Activated naive CD4-positive, alpha-beta T cell treated with Interleukin-2 at 50 U/mL for 16 hours (primary cell): ENCODE measurements at places on chromosomes 12 and 14.

GRCh38 chr12:107779077-107779831, 4.8 kb downstream of the ASCL4 start:
- no peak for DNase-seq

DNA sequence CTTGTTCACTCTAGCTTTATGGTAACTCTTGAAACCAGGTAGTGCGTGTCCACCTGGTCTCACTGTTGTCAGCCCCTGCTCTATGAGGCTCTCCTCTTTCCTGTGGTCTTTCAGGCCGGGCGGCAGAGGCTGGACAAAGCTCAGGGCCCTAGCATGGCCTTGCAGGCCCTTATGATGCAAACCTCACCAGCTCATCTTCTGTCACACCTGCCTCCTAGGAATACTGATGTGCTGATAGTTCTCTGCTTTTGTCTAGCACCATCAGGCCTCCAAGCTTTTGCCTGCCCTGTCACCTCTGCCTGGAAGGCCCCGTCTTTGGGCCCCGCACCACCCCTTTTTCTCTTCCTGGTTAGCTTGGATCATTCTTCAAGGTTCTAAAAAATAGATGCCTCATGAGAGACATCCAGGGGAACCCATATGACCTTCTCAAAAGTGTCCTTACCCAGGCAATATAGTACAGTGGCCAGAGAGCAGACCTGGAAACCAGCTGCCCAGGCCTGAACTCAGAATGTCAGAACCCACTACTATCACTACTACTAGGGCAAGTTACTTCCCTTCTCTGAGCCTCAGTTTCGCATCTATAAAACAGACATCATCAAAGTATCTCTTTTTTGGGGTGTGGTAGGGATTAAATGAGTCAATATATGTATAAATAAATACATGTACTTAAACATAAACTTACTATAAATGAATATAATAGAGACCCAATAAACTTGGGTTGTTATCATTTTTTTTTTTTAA, 91.7 kb downstream of the ZFP36L1 start:
- no peak for DNase-seq

DNA sequence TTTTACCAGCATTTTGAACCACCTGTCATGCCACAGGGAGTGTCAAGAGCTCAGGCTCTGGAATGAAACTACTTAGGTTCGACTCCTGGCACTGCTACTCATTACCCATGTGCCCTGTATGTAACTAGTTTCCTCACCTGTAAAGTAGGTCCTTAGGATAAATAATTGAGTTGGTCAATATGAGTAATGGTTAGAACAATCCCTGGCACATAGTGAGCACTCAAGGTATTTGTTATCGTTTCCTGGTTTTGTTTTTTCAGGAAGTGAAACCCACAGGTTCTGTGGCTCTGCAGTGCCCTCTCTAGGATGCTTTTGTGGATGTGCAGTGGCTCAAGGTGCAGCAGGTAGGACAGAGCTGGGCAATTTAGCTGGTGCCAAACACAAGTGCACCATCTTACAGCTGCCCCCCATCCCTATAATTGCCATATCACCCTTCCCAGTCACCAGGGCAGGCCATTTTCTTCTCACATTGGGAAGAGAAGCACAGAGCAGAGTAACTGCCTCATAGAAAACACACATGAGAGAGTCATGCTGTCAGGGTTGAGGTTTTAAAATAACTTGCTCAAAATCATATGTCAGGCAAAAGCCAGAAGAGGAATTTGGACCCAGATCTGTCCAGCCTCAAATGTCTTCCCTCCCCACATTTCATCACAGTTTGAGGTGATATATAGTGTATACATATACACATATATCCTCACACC, 297.5 kb downstream of the RPAP3 start:
- no peak for DNase-seq

DNA sequence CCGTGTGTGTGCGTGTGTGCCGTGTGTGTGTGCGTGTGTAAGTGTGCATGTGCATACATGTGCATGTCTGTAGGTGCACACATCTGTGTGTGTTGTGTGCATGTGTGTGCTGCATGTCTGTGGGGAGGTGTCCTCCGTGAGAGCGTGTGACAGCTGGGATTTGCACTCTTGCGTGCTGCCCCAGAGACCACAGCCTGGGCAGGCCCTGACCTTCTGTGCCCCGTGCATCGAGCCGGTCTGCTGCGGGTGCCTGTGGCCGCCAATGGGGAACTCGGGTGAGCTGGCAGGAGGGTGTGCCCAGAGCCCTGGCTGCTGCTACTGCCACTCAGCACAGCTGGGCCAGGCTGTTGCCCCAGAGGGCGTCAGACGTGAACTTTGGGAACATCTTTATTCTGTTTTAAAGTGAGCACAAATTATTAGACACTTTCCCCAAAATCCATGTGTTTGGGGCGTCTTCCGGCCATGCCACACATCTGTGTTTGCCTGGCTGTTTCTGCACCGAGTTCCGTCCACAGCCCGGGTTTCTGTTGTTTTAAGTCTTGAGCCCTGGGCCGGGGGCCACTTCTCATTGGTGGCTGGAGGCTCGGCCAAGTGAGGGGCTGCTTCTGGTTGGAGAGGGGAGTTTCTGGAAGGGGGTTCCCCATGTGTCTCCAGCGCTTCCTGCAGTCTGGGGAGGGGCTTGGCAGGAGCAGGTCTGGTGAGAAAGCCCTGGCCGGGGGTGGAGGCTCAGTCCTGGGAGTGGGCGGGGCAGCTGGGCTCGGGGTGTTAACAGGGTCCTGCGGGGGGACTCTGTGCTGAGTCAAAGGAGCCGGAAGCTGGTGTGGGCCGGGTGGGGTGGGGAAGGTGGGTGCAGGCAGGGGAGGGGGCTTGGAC, 7.6 kb downstream of the CEP170B start:
- no peak for DNase-seq

- no peak for DNase-seq
Measured at GRCh38 chr14:24694680-24695079, 60.7 kb upstream of the GZMB start.

- DNase-seq = no peak
Measured at GRCh38 chr12:2285462-2285861, 232.7 kb downstream of the CACNA1C start.

DNA sequence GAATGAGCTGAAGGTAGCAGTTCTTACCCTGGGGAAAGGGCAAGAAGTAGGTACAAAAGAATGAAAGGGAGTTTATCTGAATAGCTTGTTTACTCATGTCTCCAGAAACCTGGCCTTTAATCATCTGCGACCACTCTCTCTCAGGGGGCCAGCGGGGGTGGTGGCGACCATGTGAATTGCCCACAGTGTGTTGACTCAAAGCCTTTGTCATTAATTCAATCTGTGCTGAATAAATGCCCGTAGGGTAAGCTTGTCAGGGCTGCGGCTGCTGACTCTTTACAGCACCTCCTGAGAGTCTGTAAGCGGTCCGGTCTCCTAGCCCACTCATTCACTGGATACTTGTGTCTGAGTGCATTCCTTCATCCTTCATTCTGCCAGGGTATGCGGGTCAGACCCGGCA, 874.4 kb downstream of the SLC6A15 start:
- DNase-seq = no peak

DNA sequence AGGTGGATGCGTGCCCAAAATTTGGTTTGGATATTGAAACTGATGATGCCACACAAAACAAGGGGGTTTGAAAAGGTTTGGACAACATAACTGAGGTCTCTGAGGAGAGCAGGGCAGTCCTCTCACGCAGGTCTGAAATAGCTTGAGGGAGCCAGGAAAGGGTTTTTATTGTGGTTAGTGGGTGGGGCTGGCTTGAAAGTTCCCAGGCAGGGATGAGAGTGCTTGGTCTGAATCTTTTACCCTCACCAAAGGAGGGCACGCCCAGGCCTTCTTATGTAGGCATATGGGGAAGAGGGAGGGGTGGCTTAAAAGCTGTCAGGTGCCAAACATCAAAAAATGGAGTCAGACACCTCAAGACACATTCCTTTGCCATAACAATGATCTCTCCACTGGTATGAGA, 493.1 kb upstream of the CCDC196 start:
- DNase-seq = no peak

GRCh38 chr14:44962334-44963043, 499 bp downstream of the TOGARAM1 start:
- no peak for DNase-seq

GRCh38 chr12:123897221-123897620, 75.4 kb downstream of the CCDC92 start:
- DNase-seq = no peak

- DNase-seq = no peak
Measured at GRCh38 chr12:55797550-55797949, 20.0 kb downstream of the SARNP start.

DNA sequence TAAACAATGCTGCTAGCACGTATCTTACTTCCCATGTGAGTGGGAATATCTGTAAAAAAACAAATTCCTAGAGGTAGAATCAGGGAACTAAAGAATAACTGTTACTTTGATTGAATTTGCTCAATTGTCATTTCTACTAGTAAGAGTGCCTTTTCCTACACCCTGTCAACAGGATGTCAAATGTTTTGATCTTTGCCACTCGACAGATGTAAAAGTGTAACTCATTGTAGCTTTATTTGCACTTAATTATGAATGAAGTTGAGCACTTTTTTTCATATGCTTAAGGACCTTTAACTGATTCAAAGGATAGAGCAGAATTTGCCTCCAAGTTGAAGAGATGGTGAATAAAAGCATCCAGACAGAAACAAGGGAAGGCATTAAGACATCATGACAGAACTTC, 104.5 kb downstream of the PPP1R12A start:
- no peak for DNase-seq

DNA sequence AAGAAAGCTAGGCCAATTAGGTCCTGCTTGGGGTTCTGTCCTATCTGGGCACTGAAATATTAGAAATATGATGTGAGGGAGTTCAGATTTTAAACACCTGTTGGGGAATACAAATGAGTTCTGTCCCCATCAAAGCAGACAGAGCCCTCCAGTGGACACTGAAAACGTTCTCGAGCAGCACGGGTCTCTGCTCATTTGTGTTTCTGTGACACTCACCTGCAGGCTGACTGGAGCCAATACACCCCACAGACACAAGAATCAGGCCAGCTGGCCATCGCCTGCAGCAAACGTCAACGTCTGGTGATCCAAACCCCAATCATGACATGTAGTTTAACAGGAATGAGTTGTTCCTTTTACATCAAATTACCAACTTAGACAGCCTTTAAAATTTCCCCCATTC, 493.4 kb upstream of the TMEM132C start:
- no peak for DNase-seq
